ENCODE measurements at places on chromosomes 6 and 20. TPM values are rescaled to one million over a fixed set of nuclear protein-coding genes. Genes with fewer than 3 reads are reported as not detected.

- DNase-seq, result no peak
- peaks cover 68% of the 10 kb centered on the region for H3K36me3 ChIP-seq
- H3K27ac ChIP-seq, result no peak overlapping the region
- no peaks in the 10 kb centered on the region for H3K4me1 ChIP-seq
- no peaks in the 10 kb centered on the region for H3K27me3 ChIP-seq
- H3K4me3 ChIP-seq, result no peak overlapping the region
Measured at GRCh38 chr6:36230371-36230770, 33.8 kb downstream of the BRPF3 start.

SLC2A4RG gene
- 37.9 TPM for total RNA-seq

DNA sequence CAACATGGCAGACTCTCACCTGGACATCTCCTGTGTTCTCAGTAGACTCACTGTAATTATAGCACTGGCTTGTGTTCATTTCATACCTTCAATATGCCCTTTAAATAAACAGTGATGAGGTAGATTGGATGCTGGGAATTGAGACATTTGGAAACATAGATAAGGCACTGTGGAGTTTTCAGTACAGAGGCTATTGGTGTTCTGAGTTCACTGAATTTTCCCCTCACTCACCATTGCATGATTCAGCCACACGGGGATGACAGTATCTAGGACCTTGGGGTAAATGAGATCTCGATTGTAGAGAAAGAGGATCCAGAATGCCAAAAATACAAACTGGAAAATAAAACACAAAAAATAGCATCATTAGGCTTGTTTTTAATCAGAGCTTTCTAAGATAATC, 12.6 kb downstream of the ADTRP start:
- H3K36me3 ChIP-seq, result no peaks in the 10 kb centered on the region
- H3K27ac ChIP-seq, result no peak overlapping the region
- H3K4me1 ChIP-seq, result peaks cover 14% of the 10 kb centered on the region
- H3K27me3 ChIP-seq, result no peaks in the 10 kb centered on the region

GRCh38 chr20:10492065-10492464, 57.0 kb downstream of the SLX4IP start:
- H3K36me3 ChIP-seq, result no peaks in the 10 kb centered on the region
- peaks cover 9% of the 10 kb centered on the region for H3K4me1 ChIP-seq
- H3K27me3 ChIP-seq, result no peaks in the 10 kb centered on the region
- DNase-seq, result no peak
